Posterior vena cava (tissue), 2 donors: ENCODE measurements at places on chromosomes 6 and 20.

- no peak for DNase-seq
Observed at GRCh38 chr6:109644131-109644530, 46.9 kb downstream of the AK9 start.

- no peak for DNase-seq
Observed at GRCh38 chr20:20694591-20694990, 17.9 kb downstream of the RALGAPA2 start.

DNA sequence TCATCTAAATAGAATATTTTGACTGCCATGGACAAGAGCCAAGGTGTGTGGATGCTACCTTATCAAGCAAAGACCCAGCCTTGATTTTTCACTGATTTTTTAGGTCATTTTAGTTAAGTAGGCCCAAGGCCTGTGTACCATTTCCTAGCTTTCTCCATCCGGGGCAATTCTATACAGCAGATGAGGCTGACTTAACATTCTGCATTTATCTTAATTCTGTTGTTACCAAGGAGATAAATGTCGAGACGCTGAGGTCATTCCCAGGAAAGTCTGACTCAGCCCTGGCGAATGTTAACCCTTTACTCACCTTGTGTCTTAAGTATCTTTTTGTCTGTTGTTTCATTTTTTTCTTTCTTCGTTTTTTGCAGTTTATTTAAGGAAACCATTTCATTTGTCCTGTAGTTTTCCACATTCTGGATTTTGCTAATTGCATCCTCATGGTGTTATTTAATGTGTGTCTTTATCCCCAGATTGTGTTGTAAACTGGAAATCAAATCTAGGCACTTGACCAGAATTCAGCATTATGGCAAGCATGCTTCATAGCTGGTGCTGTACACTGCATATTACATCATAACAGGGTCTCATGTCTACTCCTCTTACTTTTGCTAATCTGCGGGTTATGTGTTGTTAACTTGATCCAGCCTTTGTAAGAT lies 277.0 kb downstream of the CDKAL1 start:
- no peak for DNase-seq

- DNase-seq, result no peak
Observed at GRCh38 chr20:22341508-22341907, 242.9 kb downstream of the FOXA2 start.

DNA sequence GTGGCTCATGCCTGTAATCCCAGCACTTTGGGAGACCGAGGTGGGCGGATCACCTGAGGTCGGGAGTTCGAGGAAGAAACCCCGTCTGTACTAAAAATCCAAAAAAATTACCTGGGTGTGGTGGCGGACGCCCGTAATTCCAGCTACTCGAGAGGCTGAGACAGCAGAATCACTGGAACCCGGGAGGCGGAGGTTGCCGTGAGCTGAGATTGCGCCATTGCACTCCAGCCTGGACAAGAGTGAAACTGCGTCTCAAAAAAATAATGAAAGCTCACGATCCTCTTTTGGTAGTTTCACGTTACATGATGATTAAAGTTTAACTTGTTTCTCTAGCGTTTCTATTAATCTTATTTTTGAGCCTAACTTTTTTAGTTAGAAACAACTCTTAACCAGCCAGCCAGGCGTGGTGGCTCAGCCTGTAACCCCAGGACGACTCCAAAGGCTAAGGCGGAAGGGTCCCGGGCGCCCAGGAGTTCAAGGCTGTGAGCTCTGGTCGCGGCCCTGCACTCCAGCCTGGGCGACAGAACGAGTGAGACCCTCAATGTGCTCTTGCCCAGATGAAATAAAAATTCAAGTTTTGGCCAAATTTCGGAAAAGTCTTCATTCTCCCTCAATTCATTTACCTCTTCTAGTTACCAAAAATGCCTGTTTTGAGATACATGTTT lies 1.2 kb upstream of the WRNIP1 start:
- DNase-seq, result no peak

- no peak for DNase-seq
Observed at GRCh38 chr6:101992286-101992685, 598.8 kb downstream of the GRIK2 start.

- DNase-seq, result no peak
Observed at GRCh38 chr6:110491644-110492317, 15.4 kb upstream of the SLC22A16 start.

DNA sequence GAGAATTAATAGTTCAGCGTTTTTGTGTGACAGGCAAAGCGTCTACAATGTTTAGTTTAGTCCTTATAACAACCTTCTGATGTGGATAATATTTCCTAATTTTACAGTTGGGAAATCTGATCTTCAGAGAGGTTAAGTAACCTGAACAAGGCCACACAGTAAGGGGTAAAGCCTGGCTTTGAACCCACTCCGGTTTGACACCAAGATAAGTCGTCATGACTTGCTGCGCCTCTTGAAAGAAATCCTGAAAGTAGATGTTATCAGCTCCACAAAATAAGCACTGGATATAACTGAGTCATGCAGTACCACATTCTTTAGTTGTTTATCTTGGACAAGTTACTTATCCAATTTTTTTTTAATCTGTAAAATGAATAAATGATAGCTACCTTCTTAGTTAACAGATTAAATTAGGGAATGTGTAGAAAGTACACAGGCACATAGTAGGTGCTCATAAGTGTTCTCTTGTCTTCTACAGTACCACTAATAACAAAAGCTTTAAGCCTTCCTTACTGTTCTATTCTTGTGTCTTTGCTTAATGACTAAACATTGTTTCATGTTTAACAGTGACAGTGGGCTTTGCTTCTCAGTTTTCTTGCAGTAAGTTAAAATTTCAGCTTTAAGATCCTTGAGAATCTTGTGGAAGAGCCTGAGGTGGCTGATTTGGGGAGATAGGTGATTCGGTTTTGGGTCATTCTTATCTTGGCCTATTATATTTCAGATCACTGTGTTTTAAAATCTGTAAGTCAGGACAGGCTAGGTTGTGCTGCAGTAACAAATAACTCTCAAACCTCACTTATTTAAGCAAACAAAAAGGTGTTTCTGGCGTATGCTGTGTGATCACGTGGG lies 2.1 kb downstream of the HIVEP1 start:
- DNase-seq, result no peak

DNA sequence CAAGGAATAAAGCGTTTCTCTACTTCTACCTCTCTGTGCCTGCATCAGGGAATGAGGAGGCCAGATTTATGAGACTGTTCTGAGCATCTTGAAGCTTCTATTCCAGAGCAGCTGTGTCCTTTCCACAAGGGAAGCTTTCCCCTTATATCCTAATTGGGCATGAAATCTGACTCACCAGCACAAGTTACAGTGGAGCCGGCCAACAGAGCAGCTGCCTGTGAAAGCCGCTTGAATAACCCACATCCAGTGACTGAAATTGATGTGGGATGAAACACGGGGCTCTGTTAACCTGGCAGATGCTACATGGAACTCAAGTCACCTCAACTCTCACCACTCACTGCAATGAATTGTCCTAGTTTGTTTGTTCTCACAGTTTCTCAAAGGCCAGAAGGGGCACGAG lies 400.3 kb downstream of the TFAP2A start:
- DNase-seq, result no peak

- peak; percentile 95 for DNase-seq
Observed at GRCh38 chr20:23152308-23152892, 66.3 kb upstream of the CD93 start.

DNA sequence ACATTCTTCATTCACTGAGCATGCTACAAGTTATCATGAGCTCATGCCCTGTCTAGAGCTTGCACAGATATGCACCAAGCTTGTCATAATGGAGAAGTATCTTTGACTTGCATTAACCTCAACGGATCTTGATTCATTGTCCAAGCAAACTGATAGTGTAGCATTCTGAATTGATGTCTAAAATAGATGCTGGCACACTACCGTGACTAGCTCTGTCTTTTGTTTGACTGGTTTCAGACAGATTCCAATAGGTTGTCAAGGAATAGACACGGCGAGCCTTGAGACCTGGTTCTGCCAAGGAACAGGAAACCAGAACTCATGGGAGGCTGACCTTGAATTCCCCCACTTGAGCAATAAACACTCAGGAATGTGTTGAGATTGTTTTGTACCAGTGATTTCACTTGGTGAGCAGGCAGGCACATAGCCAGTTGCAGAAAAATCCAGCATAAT lies 1153.1 kb upstream of the GJE1 start:
- DNase-seq, result no peak

- DNase-seq, result no peak
Observed at GRCh38 chr20:37518059-37518458, 3.0 kb upstream of the NNAT start.

DNA sequence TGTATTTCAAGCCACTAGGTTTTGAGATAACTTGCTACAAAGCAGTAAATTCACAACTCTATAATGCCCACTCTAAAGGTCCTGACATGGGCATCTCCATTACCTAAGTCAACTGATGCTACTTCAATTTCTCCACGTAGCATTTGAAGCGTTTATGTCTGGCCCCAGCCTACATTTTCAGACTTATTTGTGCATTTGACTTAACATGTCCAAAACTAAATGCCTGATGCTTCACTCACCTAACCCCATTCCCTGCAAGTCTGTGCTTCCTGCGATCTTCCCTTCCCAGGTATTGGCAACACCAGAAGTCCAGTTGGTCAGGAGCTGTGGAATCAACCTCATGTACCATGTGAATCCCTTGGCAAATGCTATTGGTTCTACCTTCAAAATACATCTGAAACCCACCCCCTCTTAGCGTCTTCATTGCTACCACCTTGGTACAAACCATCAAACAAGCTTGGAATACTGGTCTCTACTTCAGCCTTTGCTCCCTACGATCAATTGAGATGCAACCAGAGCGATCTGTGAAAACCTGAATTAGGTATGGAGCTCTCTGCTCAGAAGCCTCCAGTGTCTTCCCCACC lies 12.8 kb upstream of the ZNFX1 start:
- DNase-seq, result no peak

- DNase-seq, result no peak
Observed at GRCh38 chr6:119201480-119201879, 123.0 kb upstream of the FAM184A start.

DNA sequence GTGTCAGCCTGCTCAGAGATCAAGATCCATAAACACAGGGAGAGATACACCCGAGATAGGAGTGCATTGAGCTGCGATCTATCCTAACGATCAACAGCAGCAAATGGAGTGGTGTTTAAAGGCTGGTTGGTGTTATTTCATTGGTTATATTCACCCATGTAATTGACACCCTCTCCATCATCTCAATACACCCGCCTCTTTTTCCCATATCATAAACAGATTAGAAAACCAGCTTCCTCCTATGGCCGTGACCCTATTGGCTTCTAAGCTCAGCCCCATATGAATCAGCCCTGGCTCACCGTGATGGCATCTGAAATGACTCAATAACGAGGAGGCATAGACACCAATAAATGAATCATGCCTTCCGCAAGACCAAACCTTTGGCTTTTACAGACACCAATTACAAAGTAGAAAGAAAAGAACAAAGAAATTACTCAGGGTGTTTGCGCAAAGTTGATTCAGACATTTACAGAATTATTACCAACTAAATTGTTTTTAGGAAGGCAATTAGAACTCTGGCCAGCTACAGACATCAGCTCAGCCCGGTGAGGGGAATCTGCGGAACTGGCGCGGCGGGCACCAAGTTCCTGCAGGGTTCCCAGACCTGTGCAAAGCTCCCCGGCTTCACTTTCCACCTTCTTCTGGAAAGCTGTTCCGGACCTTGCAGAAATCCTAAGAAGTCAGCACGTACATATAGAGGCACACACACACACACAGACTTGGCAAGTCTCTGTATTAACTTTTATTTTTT lies 11.5 kb downstream of the PMEPA1 start:
- no peak for DNase-seq

- no peak for DNase-seq
Observed at GRCh38 chr6:30548375-30548774, 7.9 kb downstream of the GNL1 start.

GRCh38 chr20:17399303-17399985 lies 131.7 kb downstream of the BFSP1 start:
- DNase-seq, result no peak

DNA sequence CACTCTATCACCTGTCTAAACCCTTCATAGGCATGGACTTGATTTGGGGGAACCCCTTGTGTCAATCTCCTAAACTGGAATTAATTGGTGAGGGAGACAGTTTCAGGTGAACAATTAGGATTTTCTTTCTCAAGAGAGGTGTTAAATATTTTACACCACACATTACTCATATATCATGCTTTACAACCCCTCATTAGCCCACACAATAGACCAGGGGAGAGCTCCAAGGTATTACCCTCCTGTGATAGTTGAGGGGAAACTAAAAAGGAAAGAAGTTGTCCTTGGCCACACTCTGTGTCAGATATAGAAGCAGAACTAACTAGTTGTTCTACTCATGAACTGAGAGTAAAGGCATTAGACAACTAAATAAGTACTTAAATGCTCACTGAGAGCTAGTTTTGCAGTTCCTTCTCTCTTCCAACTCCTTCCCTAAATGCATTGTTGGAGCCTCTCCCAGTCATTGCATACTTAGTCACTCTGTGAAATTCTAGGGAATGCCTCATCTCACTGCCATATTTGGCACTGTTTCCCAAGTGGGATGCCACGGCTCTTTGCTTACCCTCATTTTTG lies 183.7 kb upstream of the CEP162 start:
- no peak for DNase-seq

DNA sequence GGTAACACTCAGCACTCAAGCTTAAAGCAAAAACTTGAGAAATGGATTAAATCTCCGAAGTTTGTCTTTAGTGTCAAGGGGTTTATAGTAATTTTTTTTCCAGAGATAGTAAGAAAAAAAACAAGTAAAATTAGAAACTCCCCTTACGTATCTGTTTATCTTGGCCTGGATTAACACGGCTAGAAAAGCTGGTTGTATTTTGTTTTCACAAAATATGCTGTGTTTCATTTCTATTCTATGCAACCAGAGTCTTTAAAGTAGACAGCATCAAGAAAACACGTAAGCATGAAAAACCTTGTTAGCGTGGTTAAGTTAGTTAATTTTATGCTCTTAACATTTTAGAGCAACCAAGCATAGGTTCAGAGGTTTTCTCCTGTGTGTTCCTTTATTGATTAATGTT lies 21.8 kb upstream of the ERVFRD-1 start:
- no peak for DNase-seq

DNA sequence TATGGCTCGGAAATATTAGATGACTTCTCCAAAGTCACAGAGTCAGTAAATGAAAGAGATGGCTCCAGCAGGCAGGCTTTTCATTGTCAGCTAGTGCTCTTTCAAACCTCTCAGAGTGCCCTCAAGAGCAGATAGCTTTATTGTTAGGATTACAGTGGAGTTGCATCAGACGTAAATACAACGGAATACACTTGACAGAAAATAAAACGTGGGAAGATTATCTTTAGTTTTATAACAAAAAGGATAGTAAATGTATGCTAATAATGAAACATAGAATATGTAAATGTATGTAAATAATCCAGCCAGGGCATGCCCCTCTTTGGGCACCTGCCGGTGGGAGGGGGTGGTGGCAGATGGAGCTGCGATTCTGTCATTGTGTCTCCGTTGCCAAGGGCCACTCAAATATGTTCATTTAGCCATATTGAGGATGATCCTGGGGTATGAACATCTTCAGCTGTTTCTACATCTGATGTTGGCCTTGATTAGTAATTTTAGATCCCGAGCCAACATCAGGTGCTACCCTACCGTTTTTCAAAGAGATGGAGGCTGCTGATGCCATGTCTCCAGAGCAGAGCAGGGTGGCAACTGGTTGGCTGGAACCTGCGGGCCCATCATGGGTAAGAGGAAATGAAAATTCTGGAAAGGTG lies 358.3 kb upstream of the SULF2 start:
- no peak for DNase-seq

GRCh38 chr20:38604873-38605303 lies 3.3 kb downstream of the ARHGAP40 start:
- DNase-seq, result no peak
